Hematopoietic multipotent progenitor cell treated with erythropoietin and hydrocortisone succinate and interleukin-3 and kit ligand, for 8 days (in vitro differentiated cells): ENCODE measurements at places on chromosomes 2 and 18.

GRCh38 chr2:48479915-48480314 lies 50.0 kb upstream of the STON1 start:
- DNase-seq: no peak

DNA sequence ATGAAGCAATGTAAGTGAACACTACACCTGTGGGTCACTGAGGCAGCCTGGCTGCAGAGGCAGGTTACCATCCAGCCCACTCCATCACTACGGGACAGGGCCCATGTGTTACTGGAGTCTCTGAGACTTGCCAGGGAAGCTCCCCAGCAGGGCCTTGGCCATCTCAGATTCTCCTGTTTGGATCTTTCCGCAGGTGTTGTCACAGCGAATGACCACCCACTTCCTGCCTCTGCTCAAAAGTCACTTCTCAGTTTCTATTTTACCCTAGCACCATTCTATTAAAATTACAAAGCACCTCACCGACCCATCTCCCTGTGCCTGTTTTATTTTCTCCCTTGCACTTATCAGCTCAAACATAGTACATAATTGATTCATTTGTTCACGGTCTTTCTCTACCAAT lies 34.5 kb upstream of the L3MBTL4 start:
- DNase-seq: no peak

DNA sequence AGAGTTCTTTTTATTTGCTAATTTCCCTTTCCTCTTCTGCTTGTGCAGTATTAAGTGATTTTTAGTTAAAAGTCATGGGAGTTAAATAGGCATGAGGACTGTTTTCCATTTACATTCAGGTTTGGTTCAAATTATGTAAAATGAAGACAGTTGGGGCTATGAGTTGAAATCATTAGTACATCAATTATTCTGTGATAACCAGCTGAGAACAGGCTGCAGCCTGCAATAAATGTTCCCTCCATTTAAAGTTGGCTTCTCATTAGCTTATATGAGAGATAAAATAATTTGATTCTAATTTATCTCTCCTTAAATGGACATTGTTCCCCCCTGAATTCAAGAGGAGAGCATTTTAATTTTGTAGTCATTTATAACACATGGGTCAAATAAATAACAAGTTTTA lies 48.3 kb downstream of the RHBDD1 start:
- no peak for DNase-seq

GRCh38 chr18:42330296-42330695 lies 375.3 kb downstream of the PIK3C3 start:
- DNase-seq: no peak

GRCh38 chr2:189233527-189233926 lies 54.0 kb upstream of the COL5A2 start:
- DNase-seq: no peak

DNA sequence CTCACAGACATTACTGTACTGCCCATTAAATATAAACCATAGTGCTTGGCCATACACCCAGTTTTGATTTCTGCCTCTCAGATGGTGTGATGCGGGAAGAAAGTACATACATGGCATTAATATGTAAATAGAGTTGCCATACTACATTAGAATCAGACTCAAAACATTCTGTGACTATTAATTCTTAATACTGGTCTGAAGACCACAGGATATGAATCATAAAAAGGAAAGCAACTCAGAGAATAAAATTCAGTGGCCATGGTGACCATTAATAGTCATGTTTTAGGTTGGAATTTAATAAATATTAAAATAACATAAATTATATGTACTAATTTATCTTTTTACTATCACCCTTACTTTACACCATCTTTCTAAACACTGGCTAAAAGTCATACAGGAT lies 33.0 kb upstream of the WDR75 start:
- no peak for DNase-seq
